ENCODE measurements at places on chromosomes 1 and 21. TPM values are rescaled to one million over a fixed set of nuclear protein-coding genes. Genes with fewer than 3 reads are reported as not detected.
A peak's percentile ranks its signal among the peaks of the same experiment; 100 is the strongest.

GRCh38 chr1:54764922-54765561 lies 719 bp upstream of the PARS2 start:
- H3K27me3 ChIP-seq, result no peaks in the 10 kb centered on the region
- DNase-seq, result no peak
- H3K4me1 ChIP-seq, result peaks cover 12% of the 10 kb centered on the region

DNA sequence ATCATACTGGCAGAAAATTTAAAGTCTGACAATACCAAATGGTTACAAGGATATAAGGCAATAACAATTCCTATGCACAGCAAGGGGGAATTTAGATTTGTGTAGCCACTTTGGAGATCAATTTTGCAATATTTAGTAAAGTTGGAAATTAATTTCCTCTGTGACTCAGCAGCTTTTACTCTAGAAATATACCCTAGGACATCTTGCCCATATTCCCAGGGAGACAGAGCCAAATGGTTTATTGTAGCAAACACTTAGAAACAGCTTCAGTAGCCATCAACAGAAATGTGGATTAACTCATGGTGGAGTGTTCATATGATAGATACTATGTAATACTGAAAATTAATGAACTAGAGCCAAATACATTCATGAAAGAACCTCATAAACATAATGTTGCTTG lies 104.6 kb downstream of the BACH1 start:
- no peaks in the 10 kb centered on the region for H3K4me1 ChIP-seq
- no peak overlapping the region for H3K4me3 ChIP-seq
- DNase-seq, result no peak
- no peak overlapping the region for H3K27ac ChIP-seq

- H3K36me3 ChIP-seq, result no peaks in the 10 kb centered on the region
- no peak for DNase-seq
- no peaks in the 10 kb centered on the region for H3K27me3 ChIP-seq
- H3K4me1 ChIP-seq, result no peaks in the 10 kb centered on the region
Observed at GRCh38 chr1:169202791-169203665, 96.5 kb downstream of the ATP1B1 start.

GRCh38 chr1:237811633-237812032 lies 79.1 kb downstream of the ZP4 start:
- H3K36me3 ChIP-seq, result no peaks in the 10 kb centered on the region
- no peaks in the 10 kb centered on the region for H3K4me1 ChIP-seq
- H3K27me3 ChIP-seq, result no peaks in the 10 kb centered on the region
- no peak for DNase-seq
- H3K27ac ChIP-seq, result no peak overlapping the region

DNA sequence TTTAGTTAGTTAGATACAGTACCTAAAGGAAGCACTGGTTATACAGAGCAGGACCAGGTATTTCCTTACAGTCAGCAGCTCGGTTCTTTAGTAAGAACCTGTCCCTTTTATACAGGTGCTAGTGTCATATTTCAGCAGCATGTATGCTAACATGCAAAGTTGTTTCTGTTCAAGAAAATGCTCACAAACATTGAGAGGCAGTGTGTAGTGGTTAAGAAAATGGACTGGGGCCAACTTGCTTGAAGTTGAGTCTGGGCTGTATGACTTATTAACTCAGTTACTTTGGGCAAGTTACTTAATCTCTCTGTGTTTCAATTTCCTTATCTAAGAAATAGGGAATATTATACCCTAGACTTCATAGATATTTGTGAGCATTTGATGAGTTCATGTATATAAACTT lies 31.1 kb downstream of the AK4 start:
- H3K36me3 ChIP-seq, result no peaks in the 10 kb centered on the region
- no peak for DNase-seq
- no peak overlapping the region for H3K27ac ChIP-seq
- no peaks in the 10 kb centered on the region for H3K27me3 ChIP-seq
- no peak overlapping the region for H3K4me3 ChIP-seq

DNA sequence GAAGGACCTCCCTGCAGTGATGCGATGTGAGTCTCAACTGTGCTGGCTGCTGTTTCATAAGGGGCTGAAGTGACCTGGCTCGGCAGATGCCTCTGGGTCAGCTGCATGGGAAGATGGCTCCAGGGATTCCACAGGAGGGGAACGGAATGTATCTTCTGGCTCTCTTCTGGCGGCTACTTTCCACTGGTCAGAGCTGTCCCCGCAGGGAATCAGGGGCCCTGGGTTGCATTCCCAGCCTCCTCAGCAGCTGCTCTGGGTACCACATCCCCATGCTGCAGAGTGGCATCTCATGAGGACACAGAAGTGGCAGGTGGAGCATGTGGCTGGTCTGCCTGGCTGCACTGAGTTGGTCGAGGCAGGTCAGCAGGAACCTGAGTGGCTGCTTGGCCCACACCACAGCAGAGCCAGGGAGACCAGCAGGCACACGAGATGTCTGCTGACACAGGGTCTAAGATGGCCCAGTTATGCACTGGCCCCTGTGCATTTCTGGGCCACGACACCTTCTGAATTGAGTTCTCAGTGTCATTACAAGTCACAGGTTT lies 42.8 kb downstream of the POFUT2 start:
- H3K27ac ChIP-seq, result no peak overlapping the region
- H3K27me3 ChIP-seq, result no peaks in the 10 kb centered on the region
- no peak overlapping the region for H3K4me3 ChIP-seq
- DNase-seq, result no peak
- no peaks in the 10 kb centered on the region for H3K36me3 ChIP-seq

GRCh38 chr21:36881228-36881627 lies 85.2 kb downstream of the HLCS start:
- H3K27ac ChIP-seq, result no peak overlapping the region
- DNase-seq, result no peak
- no peaks in the 10 kb centered on the region for H3K4me1 ChIP-seq
- H3K36me3 ChIP-seq, result no peaks in the 10 kb centered on the region
- no peaks in the 10 kb centered on the region for H3K27me3 ChIP-seq
- no peak overlapping the region for H3K4me3 ChIP-seq

DNA sequence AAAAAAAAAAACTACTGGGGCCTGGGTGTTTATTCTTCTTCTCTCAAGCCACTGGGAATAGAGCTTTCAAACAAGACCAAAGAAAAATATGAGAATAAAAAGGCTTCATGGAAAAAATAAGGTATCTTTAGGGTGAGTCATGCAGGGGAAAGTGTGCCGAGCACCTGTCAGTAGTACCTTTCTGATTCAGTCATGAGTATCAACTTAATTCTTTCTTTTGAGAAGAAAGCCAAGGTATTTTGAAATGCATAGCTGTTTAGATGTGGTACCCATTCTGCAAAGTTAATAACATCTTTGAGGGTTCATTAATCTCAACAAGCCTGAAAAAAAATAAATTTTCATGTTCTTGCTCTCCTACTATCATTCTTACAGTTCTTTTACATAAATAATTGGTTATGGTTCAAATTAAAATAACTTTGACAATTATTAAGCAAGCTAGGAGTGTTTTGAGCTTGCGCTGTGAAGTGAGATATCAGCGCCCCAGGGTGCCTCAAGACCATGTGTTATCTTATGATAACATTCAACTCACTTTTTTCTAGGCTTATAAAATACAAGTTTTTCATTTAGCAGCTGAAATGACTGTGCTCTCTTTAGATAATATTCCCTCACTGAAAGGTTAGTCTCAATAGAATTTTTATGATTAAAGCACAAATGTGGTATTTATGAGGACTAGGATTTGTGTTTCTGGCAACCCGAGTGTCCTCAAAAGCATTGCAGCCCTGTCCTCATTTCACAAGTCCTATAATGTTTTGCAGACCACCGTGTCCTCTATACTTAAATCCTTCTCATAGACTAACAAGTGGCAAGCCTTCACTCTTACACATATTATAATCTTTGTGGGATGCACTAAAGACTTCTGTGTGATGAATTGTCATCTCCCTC lies 138.6 kb downstream of the SLC44A5 start:
- H3K27ac ChIP-seq, result no peak overlapping the region
- no peaks in the 10 kb centered on the region for H3K4me1 ChIP-seq

DNA sequence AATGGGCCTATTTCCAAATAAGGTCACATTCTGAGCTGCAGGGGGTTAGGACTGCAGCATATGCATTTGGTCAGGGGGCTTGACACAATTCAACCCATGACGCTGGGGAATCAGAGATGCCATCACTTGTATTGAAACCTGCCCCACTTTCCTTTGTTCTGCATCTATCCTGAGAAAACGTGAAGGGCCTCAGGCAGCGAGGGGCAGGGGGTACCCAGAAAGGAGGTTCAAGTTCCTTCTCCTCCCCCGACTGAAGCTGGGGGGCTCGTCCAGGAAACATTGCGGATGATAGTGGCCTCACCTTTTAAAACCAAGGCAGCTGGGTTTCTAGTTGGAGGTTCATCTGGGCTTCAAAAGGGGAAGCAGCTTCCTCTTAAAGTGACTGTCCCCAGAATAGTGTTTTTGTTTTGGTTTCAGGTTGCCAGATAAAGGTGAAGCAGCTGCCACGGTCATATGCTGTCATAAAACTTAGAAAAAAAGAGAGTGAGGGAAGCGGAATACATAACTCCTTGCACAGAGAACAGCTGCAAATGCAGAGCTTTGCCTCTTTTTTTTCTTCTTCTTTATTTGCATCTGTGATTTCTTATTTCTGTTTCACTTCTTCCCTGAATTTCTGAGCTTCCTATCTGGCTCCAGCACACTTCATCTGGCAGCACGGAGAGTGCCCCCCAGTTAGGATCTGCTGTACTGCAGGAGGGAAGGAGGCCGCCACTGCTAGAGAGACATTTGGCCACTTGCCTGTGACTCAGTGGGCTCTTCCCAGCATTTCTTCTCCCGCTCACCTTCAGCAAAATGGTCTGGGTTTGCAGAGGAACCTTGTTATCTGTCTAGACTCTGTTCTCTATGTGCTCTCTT lies 142.0 kb downstream of the AJAP1 start:
- no peaks in the 10 kb centered on the region for H3K4me1 ChIP-seq
- H3K36me3 ChIP-seq, result no peaks in the 10 kb centered on the region
- no peak for DNase-seq
- no peak overlapping the region for H3K4me3 ChIP-seq
- H3K27ac ChIP-seq, result no peak overlapping the region

DNA sequence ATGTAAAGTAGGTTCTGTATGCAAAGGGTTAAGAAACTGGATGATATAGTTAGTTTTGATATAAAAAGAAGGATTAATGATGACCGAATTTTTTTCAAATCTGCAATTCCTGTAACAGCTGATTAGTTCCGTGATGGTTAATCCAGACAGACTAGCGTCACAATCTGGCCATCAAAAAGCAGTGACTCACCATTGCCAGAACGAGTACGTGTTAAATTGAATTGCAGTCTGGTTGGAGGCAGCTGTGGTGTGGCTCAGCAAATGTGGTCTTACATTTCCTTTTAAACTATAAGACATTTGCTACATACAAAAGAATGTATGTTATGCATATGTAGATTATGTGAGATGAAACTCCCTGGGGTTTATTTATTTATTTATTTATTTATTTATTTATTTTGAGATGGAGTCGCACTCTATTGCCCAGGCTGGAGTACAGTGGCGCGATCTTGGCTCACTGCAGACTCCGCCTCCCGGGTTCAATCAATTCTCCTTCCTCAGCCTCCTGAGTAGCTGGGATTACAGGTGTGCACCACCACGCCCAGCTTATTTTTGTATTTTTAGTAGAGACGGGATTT lies 139.8 kb downstream of the RYR2 start:
- H3K4me3 ChIP-seq, result no peak overlapping the region
- no peaks in the 10 kb centered on the region for H3K36me3 ChIP-seq
- H3K27ac ChIP-seq, result no peak overlapping the region

- H3K27ac ChIP-seq, result no peak overlapping the region
- H3K36me3 ChIP-seq, result no peaks in the 10 kb centered on the region
- no peaks in the 10 kb centered on the region for H3K27me3 ChIP-seq
- DNase-seq, result peak; percentile 71
- no peak overlapping the region for H3K4me3 ChIP-seq
Observed at GRCh38 chr1:44827197-44828002, 15.7 kb downstream of the PTCH2 start.

DNA sequence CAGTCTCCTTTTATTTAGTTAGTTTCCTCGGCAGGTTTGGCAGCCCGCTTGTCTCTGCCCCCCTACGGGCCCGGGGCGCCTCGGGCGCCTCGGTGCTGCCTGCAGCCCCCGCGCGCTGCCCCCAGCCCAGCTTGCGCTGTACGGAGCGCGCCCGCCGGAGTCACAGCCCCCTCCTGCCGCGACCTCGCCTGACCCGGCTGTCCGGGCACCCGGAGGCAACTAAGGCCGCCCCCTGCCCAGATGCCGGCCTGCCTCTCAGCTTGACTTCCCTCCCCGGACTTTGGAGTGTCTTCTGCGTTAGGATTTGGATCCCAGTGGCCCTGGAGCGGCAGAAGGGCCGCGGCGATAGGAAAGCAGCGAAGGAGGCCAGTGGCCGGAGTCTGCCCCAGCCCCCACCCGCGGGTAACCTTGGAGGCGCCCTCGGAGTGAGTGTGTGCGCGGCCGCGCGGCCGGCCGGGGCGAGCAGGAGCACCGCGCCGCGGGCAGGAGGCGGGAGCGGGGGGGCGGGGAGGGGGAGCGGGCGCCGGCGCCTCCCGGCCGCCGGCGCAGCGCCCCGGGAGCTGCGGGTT lies 7.6 kb downstream of the CDKN2C start:
- H3K27ac ChIP-seq, result peak overlapping the region; percentile 92
- peaks cover 7% of the 10 kb centered on the region for H3K4me1 ChIP-seq
- DNase-seq, result peak; percentile 22
- H3K4me3 ChIP-seq, result peak overlapping the region; percentile 77
- no peaks in the 10 kb centered on the region for H3K36me3 ChIP-seq

ZSWIM5 gene
- total RNA-seq, result 4.8 TPM

FAM110D gene
- 8.1 TPM for total RNA-seq

VTCN1 gene
- total RNA-seq, result 32.6 TPM

IL24 gene
- not detected for total RNA-seq

Data from kidney (tissue), 22 donors.